Calu3 (cell line): ENCODE measurements at places on chromosomes 2 and 18. TPM values are rescaled to one million over a fixed set of nuclear protein-coding genes. Genes with fewer than 3 reads are reported as not detected.

Gene ALK
- total RNA-seq = not detected in 2 replicates

Gene REG1B
- total RNA-seq = not detected in 2 replicates

DNA sequence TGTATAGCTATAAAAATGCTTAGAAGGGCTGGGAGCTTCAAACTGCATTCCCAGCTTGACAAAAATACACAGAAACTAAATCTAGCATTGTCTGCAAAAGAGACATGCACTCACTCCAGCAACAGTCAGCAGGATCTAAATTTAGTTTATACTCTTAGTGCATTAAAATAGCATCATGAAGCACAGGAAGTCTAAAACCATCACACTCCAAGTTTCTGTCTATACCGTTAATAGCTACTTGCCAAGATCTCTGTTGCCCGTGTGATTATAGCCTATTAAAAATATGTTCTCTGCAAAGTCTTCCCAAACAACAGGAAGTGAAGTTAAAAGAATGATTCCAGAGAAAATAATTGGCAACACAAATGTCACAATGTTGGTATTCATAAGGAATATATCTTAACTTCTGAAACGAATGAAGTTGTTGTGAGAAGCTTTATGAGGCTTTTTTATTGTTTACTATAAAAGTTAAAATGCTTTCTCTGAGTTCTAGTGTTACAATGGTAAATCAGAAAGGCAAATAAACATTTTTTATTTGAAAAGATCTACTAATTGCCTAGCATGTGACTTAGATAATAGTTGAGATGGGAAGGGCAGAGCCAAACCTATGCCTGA is 184.2 kb downstream of the ZNF385B start:
- no peak for DNase-seq

GRCh38 chr2:46202987-46203386 is 94.2 kb upstream of the EPAS1 start:
- no peak for DNase-seq

GRCh38 chr2:11203480-11203879 is 48.2 kb downstream of the SLC66A3 start:
- no peak for DNase-seq

DNA sequence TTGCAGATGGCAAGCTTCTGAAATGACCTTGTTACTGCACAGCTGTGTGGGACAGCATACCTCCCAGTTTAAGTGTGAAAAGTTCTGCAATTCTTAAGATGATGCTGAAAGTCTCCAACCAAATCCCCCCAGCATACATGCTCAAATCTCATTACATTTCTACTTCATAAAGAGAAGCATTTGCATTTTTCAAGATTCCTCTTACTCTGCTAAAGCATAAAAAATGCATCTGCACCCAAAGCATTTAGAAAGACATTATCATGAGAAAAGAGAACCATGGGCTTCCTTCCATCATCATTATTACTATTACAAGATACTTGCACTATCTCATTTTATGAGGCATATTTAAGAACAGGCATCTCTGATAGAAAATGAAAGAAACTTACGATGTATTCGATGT is 236.9 kb upstream of the REV1 start:
- no peak for DNase-seq

GRCh38 chr2:125516496-125517109 is 1139.4 kb upstream of the GYPC start:
- no peak for DNase-seq

GRCh38 chr2:16014041-16014787 is 73.9 kb downstream of the MYCN start:
- DNase-seq = no peak
